ENCODE measurements at places on chromosomes 5 and 9.

DNA sequence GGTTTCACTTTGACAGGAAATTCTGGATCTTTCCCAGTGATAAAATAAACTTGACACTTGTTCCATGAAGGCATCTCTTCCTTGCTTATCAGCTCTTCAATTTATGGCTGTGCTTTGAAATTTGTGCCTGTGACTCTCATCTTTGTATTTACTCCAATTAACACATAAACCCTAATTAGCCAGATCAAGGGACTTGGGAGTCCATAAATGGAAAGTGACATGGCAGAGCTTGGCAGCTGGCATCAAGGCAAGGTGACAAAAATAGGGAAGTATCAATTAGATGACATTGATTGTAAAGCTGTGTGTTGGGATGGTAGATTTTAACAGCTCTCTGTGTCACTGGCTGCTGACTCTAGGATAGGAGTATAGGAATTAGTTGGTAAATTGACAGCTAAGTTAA is 133.9 kb downstream of the PBX3 start:
- no peak for DNase-seq

DNA sequence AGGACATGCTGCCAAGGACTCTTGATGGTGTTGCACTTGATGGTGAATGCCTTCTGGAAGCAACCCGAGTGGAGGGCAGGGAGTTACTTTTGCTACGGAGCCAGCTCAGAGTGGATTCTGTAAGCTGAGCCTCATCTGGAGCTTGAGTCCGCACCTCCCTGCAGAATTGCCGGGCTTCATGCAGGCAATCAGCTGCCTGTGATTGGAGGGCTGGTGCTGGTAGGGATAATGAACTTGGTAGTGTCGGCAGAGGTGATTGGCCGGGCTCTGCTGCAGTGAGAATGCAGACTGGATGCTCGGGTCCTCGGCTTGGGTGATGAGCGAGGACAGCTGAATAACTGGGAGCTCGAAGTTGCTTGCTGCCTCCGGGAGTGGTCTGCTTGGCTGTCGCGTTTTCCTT is 23.1 kb downstream of the SLC25A25 start:
- DNase-seq: peak; percentile 83

DNA sequence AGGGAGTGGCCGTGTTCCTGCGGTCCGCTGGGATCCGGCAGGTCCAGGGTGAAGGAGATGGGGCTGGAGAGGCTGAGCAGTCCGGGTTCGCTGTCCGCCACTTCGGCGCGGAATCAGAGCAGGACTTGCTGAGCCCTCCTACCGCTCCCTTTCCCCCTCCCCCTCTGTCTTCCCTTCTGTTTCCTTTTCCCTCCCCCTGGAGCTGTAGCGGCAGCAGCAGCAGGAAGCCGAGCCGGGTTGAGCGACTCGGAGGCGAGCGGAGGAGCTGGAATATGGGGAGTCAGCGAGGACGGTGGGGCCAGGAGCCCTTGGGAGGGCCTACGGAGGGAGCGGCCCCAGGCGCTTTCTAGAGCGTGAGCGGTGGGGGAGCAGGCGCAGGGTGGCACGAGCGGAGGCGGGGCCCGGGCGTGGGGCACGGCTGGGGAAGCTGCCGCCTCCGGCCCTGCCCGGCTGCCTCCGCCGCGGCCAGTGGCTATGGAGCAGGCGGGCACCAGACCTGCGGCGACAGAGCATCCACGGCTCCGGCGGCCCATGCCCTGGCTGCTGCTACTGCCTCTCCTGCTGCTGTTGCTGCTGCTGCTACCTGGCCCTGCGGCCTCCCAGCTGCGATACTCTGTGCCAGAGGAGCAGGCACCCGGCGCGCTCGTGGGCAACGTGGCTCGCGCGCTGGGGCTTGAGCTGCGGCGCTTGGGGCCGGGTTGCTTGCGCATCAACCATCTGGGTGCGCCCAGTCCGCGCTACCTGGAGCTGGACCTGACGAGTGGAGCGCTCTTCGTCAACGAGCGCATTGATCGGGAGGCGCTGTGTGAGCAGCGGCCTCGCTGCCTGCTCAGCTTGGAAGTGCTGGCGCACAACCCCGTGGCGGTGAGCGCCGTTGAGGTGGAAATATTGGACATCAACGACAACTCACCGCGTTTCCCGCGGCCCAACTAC is at the start of gene PCDHAC2:
TSS of gene PCDHAC2 (plus strand) at position 184 of the 933 bp plus-strand sequence. CDS start at position 475, 291 bp downstream.
- DNase-seq: no peak

DNA sequence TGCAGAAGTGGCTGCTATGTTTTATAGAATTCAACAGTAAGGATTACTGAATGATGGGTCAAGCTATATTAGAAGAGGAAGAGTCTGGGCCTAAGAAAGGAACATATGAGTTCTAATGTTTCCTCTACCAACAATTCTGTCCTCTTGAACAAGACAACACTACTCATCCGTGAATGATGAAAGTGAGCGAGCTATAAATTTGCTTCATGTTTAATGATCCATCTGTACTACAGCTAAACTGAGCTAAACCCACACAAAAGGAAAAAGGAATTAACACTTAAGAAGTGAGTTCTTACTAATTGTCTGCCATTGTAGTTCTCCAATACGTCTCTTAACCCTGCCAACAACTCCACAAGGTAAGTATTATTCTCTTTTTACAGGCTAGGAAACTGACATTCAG is 204.4 kb downstream of the GLIS3 start:
- no peak for DNase-seq

DNA sequence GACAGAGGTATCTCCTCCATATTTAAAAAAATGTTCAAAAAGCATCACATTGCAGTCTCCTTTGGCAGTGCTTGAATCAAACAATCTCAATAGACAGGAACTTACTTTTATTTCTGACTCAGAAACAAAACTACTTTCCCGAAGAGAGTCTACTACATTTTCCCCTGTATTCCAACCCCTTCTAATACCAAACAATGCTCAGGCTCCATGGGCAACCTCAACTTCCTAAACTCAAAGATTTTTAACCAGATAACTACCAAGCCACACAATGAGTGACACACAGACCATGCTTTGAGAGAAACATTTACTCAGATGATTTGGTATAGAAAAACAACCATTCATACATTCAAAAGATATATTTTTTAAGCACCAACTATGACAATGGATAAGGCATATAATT is 70.5 kb downstream of the APBA1 start:
- no peak for DNase-seq

DNA sequence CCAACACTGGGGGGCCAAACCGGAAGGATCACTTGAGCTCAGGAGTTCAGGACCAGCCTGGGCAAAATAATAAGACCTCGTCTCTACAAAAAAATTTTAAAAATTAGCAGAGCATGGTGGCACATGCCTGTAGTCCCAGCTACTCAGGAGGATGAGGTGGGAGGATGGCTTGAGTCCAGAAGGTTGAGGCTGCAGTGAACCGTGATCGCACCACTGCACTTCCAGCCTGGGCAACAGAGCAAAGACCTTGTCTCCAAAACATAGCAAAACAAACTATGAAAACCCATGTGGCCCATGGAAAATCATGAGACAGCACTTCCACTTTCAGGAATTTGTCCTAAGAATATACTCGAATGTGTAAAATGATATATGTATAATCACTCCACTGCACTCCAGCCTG is 6.1 kb downstream of the SETX start:
- DNase-seq: no peak

DNA sequence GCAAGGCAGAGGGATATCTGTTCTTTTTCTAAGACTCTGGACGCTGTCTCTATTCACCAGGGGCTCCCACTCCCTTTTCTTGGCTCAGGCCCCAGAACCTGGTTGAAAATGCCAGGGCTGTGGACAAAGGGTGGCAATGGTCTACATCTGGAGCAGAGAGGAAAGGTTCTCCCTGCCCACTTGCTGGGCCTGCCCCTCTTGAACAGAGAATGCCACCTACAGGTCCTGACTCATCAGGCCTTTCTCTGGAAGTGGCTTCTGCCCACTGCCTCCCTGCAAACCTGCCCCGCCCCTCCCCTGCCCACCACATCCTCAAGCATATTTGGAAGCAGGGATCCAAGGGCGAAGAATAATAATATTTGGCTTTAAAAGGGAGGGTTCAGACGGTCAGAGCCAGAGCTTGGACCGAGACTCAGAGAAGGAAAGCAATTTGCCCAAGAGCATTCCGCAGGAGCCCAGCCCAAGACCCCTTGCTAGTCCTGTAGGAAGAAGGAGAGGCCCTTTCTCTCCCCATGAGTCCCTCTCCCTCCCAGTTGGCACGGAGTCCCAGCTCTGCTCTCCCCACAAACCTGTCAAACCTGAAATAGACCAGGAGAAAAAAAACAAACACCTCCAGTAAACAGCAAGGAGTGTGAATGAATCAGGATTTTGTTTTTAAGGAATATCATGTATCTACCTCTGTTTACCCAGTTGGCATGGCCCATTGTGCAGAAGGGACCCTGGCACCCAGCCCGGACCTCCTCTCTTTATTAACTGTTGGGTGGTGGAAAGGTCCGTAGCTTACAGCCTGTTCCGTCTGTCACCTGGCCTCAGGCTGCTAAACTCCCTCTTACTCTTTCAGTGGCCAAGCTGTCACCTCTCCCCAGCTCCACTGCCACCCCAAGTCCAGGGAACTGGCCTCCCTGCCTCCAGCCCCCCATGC is 37.7 kb upstream of the STXBP1 start:
- DNase-seq: no peak

GRCh38 chr5:137836298-137836697 is 31.4 kb upstream of the MYOT start:
- no peak for DNase-seq

DNA sequence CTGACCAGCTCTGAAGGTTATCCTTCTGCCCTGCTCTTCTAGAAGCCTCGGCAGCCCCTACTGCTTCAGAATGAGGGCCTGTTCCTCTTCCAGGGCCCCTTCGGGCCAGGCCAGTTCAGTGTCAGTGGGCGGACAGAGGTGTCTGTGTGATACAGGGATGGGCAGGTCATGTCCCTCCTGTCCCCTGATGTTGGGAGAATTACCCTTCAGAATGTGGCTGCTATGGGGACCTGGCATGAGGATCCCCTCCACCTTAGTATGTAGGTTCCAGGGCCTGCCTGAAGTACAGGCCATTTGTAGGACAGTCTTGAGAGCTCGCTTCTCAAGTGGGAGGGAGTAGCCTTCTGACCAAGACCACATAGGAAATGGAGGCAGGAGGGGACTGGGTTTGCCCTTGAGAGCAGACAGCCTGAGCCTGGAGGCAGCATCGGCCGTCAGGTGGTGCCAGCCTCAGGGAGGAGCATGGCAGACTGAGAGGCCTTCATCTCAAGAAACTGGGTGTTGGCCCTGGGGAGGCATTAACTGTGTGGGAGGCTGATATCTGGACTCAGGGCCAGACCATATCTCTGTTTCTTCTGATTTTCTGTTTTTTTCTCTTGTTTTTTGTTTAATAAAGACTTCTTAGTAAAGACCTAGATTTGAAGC is 32.0 kb downstream of the ANGPTL2 start:
- DNase-seq: no peak

DNA sequence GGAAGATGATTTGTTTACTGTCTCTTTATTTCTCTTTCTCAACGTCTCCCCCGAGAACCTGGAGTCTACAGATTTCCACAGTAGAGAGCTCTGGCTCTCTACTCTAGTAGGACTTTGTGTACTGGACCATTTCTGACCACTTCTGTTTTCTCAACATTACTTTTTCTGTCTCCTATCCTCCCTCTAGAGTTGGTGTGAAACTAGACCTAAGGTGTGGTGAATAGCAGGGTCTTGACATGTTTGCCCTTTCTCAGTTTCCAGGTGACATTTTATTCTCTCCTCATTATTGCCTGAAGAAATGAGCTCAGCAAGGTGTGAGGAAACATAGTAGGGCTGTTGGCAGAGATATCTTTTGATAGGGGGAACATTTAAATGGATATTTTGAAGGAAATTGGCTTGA is 62.1 kb upstream of the IL6ST start:
- no peak for DNase-seq

Data from HFF-Myc (cell line).